ENCODE measurements at places on chromosomes 11 and 22.
A peak's percentile ranks its signal among the peaks of the same experiment; 100 is the strongest.

- DNase-seq, result no peak
Measured at GRCh38 chr22:21947040-21948014, 5.3 kb downstream of the PPM1F start.

GRCh38 chr11:45745065-45745811 is 59.7 kb upstream of the SLC35C1 start:
- DNase-seq, result no peak

GRCh38 chr11:34216706-34217105 is 111.3 kb downstream of the NAT10 start:
- no peak for DNase-seq

- DNase-seq, result peak; percentile 45
Measured at GRCh38 chr22:19855504-19856409, 1.1 kb upstream of the GNB1L start.

GRCh38 chr11:118050208-118050891 is 26.5 kb upstream of the TMPRSS4 start:
- DNase-seq, result no peak

- no peak for DNase-seq
Measured at GRCh38 chr11:91047882-91048281, 825.0 kb upstream of the CHORDC1 start.

GRCh38 chr11:75201771-75202170 is 38.8 kb upstream of the TPBGL start:
- no peak for DNase-seq

GRCh38 chr22:19679522-19680101 is 34.7 kb upstream of the SEPTIN5 start:
- no peak for DNase-seq

DNA sequence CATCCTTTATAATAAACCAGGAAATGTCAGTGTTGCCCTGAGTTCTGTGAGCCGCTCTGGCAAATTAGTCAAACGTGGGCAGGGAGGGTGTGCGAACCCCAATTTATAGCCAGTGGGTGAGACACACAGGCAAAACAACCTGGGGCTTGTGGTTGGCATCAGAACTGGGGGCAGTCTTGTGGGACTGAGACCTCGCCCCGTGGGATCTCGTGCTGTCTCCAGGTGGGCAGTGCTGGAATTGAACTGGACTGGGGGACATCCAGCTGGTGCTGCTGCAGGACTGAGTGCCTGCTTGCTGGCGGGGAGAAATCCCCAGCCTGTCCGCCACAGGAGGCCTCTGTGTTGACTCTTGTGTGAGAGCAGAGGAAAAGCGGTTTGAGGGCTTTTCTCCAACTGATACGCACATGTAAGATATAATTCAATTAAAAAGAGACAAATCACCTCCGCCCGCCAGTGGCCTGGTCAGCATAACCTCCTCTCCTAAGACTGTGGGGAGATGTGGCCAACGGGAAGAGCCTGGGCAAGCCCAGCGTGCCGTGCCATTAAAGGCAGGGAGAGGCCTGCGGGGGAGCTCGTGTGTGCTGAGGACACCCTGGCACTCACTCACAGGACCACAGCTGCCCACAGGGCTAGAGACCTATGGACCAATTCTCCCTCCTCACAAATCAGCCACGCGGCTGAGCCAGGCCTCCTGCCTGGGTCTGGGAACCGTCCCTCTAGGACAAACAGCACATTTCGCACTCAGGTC is 18.4 kb downstream of the SULT4A1 start:
- no peak for DNase-seq

DNA sequence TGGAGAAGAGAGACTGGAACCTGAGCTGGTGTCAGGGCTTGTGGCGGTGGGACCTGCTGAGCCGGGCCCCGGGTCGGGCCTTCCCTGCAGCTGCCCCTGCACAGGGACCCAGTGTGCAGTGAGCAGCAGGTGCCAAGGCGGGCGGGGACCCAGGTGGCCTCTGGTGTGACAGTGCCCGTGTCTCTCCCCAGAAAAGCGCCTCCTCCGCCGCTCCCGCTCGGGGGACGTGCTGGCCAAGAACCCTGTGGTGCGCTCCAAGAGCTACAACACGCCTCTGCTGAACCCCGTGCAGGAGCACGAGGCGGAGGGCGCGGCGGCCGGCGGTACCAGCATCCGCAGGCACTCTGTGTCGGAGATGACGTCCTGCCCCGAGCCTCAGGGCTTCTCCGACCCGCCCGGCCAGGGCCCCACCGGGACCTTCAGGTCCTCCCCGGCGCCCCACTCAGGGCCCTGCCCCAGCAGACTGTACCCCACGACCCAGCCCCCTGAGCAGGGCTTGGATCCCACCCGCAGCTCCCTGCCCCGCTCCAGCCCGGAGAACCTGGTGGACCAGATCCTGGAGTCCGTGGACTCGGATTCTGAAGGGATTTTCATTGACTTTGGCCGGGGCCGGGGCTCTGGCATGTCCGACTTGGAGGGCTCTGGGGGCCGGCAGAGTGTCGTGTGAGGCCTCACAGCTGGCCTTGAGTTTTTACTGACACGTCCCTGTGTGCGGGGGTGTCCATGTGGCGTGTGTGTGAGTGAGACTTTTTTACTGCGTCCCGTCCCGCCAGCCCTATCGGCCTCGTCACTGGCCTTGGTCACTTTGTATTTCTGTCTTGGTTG is 15.6 kb upstream of the ARHGAP8 start:
- DNase-seq, result no peak

GRCh38 chr22:50189849-50190181 is 4.1 kb downstream of the TRABD start:
- DNase-seq, result no peak

- DNase-seq, result no peak
Measured at GRCh38 chr11:130166457-130166784, 6.8 kb downstream of the ST14 start.

GRCh38 chr11:2139123-2139521 is at the start of gene IGF2:
IGF2 (minus strand) TSS chr11:2139389; CDS start chr11:2135523, 3,866 bp downstream.
- DNase-seq, result no peak

DNA sequence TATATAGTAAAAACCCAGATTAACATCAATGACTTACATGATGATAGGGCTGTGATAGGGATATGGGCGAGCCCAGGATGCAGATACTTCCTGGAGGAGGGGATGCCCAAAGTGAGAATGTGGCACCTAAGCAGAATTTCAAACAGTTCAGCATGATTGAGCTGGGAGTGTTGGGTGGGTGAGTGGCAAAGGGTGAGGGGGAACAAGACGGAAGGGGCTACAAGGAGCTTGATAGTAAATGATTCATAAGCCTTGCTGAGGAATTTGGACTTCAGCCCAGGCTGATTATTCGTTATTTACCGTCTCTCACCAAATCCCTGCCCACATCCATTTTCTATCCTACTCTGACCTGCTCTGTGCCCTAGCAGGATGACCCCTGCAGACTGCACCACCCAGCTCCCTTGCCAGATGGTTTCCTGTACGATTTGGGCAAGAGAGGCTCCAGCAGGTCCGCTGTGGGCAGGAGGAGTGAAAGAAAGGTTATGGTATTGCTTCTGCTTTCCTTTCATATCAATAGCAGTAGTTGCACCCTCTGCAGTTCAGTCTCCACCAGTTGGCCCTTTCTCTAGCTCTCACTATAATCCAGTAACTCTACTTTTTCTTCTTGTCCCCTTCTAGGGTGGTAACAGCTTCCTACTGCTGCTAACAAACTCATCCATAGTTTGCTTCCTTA is 30.3 kb upstream of the SIK2 start:
- DNase-seq, result no peak

DNA sequence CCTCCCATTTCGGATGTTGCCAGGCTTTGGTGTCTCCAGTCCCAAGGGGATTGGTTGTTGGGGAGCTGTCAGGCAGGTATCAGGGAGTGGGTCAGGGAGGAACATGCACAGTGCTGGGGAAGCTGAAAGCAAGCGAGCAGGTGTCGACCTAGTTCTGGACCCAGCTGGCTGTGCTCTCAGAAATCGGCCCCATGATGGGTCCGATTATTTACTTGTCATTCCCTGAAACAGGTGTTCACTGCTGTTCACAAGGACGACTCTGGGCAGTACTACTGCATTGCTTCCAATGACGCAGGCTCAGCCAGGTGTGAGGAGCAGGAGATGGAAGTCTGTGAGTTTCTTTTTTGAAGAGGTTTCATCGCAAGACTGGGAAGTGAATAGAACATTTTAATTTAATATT is 76.8 kb downstream of the JAM3 start:
- DNase-seq, result no peak

DNA sequence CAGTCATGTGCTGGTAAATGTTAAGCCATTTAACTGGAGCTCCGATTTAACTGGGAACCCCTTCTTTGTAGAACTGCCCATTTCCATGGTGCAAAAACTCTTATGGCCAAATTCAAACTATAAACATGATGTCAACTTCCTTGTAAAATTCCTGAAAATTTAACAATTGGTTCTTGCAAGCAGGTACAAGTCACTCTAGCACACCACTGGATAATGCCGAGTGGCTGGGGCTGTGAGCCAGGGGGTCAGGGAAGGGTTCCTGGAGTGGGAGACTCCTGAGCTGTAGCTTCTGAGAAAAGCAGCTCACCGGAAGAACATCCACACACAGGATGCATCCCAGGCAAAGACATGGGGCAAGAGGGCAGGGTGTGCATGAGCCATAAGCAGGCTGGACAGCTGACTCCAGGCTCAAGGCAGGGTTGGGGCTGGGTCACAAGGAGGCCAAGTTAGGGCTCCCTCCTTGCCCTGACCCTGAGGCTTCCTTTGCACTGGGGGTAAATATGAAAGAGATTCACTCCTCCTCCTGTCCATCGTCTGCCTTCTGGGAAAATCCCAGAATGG is 18.2 kb downstream of the P2RY2 start:
- DNase-seq, result no peak

- DNase-seq, result peak; percentile 8
Measured at GRCh38 chr11:125494974-125495725, 915 bp downstream of the FEZ1 start.

GRCh38 chr11:20002312-20003216 is 157.7 kb downstream of the DBX1 start:
- DNase-seq, result no peak

GRCh38 chr11:123729602-123730001 is 11.9 kb downstream of the ZNF202 start:
- DNase-seq, result no peak

- no peak for DNase-seq
Measured at GRCh38 chr22:32815059-32815458, 13.6 kb downstream of the TIMP3 start.

GRCh38 chr11:116861539-116861938 is 24.1 kb upstream of the APOA1 start:
- DNase-seq, result no peak

DNA sequence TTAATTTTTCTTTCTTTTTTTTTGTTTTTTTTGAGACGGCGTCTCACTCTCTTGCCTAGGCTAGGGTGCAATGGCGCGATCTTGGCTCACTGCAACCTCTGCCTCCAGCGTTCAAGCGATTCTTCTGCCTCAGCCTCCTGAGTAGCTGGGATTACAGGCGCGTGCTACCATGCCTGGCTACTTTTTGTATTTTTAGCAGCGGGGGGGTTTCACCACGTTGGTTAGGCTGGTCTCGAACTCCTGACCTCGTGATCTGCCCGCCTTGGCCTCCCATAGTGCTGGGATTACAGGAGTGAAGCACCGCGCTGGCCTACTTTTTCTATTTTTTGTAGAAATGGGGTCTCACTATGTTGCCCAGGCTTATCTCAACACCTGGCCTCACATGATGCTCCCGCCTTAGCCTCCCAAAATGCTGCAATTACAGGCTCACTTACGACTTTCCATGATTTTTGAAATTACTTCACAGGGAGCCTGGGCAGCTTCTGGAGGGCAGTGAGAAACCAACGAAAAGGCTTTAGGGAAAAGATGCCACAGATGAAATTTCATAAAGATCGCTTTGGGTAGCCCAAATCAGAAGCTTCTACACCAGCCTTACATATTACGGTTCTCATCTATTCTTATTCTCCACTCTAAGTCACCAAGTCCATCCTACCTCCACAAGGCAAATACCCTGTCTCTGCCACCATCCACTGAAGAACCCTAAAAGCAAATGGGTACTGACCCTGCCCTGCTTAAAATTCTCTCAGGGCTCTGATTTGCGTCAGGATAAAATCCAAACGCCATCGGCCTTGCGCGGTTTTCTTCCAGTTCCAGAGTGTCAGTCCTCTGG is 866 bp upstream of the RRM1 start:
- DNase-seq, result no peak

DNA sequence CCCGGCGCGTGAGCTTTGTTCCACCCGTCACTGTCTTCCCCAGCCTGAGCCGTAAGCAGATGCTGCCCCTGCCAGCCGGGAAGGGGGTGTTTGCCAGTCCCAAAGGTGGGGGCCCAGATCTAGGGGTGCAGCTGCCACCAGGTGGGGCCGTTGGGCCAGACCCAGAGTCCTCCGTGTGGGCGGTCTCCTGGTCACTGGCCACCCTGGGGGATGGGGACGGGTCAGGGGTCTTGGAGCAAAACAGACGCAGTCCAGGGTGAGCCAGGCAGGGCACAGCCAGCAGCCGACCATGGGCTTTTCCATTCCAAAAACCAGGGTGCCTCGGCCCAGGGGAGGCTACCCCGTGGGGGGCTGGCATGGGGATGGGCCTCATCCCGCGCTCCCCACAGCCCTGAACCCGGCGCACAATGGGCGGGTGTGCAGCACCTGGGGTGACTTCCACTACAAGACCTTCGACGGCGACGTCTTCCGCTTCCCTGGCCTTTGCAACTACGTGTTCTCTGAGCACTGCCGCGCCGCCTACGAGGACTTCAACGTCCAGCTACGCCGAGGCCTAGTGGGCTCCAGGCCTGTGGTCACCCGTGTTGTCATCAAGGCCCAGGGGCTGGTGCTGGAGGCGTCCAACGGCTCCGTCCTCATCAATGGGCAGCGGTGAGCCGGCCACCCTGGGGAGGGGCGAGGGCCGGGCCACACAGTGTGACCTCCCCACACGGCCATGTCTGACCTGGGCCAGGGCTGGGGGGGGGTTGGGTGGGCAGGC is 3.5 kb downstream of the MUC5B start:
- DNase-seq, result no peak

- no peak for DNase-seq
Measured at GRCh38 chr11:39541945-39542351, 1917.5 kb downstream of the LRRC4C start.

DNA sequence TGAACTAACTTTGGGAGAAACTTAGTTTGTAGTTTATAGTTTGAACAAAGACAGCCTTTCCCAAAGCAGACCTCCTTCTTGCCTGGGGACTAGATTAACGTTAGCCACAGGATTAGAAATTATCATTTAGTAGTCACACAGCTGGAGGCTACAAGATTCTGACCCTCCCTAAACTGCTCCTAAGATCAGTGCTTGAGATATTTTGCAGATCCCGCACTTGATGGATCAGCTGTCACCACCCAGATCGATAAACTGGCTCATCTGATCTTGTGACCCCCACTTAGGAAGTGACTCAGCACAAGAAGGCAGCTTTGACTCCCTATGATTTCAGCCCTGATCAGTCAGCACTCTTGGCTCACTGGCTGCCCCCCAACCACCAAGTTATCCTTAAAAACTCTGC is 1.6 kb downstream of the SLC22A24 start:
- no peak for DNase-seq

- DNase-seq, result no peak
Measured at GRCh38 chr11:69943506-69943905, 124.3 kb upstream of the FGF3 start.

- no peak for DNase-seq
Measured at GRCh38 chr22:36445158-36445668, 36.2 kb downstream of the TXN2 start.

GRCh38 chr11:109911488-109911887 is 181.7 kb upstream of the ZC3H12C start:
- DNase-seq, result no peak

GRCh38 chr22:32544953-32545558 is 70.4 kb downstream of the FBXO7 start:
- no peak for DNase-seq
